ENCODE measurements at places on chromosomes 3 and 15.

DNA sequence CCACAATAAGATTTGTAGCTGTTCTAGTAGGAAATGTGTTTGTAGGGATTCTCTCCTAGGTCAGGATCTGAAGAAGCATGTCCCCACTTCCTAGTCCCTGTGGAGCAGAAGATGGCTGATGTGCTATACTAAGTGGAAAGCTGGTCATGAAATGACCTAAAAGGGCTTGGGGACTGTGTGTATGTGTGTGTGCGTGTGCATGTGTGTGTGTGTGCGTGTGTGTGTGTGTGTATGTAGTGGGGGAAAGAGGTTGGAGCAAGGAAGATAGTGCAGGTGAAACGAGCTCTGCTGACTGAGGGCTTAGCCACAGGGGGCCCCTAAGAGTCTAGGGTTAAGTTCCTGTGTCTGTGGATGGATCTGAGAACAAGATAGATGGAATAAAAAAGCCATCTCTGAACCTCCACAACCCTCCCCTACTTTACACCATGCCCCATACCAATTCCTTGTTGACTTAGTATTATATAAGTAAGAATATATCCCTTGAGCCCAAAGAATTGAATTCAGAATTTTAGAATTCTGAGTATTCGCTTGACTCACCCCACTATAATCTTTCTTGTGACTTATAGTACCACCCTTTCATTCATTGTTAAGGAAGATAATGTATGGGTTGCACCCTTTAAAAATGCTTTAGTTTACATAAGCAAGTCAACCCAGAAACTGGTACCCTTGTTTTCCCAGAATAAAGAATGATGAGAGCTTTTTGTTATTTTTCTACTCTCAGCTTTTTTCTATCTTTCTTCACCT is 96.1 kb downstream of the RPL22L1 start:
- DNase-seq = no peak

DNA sequence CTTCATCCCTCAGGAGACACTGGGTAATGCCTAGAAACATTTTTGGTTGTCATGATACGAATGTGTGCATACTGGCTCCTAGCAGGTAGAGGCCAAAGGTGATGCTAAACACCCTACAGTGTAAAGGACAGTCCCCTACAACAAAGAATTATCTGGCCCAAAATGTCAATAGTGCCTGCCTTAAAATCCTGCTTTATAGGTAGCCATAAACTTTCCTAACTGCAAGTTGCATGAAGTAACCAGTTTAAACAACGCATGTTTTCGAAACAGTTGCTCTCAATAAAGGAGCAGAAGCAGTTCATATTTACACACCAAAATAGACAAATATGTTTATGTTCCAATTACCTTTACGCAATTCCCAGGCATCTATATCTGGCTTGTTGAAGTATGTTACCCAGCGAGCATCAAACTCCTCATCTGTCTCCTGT is 9.1 kb downstream of the COX5A start:
- no peak for DNase-seq

DNA sequence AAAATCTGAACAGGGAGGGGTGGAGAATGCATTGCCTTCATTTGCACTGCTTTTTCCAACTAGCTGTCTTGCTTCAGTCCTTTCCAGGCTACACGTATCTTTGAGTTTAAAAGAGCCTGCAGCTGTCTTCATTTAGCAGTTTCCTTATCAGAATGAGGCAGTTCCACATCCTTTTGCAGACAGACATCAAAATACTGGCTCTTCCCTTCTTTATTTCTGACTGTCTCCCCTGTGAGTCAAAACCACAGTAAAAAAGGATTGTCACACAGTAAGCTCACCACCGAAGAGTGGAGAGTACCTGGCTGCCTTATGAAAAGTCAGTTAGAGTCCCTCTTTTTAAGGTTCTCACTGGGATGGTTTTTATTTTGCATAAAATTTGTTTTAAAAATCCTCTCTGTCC is 205.5 kb upstream of the CD96 start:
- DNase-seq = no peak

DNA sequence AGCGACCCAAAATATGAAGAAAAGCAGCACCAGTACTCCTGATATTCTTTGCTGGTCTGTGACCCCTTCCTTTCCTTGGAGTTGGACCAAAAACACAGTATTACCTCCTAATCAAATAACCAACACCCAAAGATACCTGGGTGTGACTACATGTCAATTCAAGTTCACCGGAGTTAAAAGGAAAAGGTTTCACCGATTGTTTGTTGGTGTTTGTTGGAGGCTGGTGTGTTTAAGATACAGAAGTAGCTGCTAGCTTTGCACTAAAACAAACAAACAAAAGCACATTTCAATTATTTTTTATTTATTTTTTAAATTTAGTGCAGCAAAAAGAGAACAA is 81.5 kb downstream of the MYO1E start:
- no peak for DNase-seq

DNA sequence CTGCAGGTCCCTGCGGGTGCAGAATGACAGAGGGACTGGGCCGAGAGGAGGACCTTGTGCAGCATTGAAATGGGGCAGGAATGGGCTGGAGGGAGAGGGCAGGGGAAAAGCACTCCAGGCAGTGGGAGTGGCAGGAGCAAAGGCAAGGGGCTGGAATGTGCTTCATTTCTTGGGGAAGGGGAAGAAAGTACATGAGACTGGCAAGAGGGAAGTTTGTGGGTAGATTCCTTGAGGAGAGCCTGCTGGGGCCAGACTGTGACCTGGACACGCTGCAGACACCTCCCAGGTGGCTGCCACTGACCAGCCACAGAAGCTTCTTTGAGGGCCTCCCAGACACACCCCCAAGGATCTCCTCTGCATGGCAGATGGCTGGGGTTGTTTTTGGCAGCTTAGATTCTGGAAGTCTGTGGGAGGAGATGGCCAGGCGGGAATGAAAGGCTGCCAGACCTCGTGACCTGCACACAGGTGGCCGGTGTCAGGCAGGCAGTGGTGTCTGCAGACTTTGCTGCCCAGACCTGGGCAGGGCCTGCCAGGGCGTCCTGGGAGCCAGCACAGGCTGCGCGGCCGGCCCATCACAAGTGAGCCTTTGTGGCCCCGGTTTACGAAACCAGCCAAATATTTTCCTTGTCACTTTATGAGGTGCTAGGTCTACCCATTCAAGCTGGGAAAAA is 53.1 kb downstream of the SPSB4 start:
- DNase-seq = no peak

DNA sequence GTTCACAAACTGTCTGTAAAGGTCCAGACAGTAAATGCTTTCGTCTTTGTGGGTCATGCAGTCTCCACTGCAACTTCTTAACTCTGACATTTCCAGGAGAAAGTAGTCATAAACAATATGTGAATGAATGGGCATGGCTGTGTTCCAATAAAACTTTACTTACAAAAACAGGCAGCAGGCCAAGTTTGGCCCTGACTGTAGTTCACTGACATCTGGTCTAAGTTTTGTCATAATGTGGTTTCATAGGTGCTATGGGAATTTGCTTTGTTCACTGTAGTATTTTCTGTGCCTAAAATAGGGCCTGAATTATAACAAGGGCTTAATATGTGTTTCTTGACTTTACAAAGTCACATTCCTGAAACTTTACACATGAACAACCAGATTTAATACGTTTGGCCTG is 186.0 kb upstream of the KBTBD8 start:
- no peak for DNase-seq

DNA sequence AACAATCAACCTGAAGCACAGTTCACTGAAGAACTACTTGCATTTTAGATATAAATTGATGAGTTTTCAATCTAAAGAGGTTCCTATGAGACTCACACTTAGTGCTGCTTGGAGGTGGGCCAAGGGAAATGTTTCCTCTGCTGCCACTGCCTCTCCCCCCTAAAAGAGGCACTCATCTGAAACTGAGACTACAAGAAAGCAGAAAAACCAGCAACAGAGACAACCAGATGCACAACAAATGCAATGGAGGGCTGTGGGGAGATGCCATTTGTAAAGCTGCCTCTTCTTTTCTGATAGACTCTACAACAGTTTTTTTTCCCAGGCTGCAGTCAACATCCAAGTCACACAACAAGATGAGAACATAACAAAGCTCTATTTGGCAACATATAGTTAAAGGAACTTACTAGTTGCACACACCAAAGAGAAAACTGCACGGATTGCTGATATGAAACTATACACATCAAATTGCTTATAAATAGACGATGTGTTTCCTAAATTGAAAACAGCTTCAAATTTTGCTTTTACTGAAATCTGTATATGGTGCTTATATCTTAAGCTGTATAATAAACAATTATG is 11.0 kb downstream of the TSPAN3 start:
- DNase-seq = no peak

GRCh38 chr15:70617076-70617910 is 146.1 kb downstream of the UACA start:
- DNase-seq = no peak

GRCh38 chr3:4897765-4898453 is 81.3 kb upstream of the BHLHE40 start:
- DNase-seq = no peak

- DNase-seq = no peak
Measured at GRCh38 chr3:14678015-14678503, 3.1 kb downstream of the C3orf20 start.

DNA sequence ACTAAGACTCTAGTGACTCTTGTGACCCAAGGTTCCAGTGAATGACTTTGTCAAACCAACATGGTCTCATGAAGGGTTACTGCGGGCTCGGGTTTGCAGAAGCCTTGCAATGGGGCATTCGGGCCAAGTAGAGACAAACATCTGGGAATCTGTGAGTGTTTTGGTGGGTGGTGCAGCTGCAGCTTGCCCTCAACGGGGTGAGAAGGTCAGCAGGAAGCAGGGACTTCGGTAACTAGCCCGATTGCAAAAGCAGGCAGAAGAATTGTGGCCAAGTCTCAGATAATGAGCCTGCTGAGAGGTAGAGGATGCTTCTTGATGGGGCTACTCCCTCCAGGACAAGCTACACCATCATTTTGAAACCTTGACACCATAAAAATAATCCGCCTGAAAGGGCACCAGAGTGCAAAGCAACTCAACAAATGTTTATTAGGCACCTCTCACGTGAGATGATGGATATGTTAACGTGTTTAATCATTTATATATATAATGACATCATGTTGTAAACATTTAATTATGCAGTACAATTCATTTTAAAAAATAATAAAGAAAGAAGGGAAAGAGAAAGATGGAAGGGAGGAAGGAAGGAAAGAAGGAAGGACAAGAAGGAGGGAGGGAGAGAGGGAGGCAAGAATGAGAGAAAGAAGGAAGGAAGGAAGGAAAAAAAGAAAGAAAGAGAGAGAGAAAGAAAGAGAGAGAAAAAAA is 263.9 kb upstream of the IGF1R start:
- no peak for DNase-seq

DNA sequence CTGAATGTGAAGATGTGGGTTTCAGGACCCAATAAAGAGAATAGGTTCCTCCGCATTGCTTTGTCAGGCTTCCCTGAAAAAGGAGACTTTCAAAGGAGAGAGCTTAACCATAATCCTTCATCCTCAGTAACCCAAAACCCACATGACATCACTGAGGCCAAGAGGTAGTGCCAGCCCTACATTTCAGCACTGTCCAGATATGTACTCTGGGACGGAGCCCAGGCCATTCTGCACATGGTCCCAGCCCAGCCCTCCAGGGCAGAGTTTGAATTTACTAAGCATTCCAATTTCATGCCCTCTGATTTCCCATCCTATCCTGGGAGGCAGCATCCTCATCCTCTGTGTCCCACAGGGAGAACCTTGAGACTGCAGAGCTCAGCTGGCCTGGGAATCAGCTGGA is 210.5 kb downstream of the GABRB3 start:
- no peak for DNase-seq

- DNase-seq = no peak
Measured at GRCh38 chr15:37138591-37139215, 38.4 kb upstream of the MEIS2 start.

- no peak for DNase-seq
Measured at GRCh38 chr15:99692825-99693224, 40.4 kb downstream of the LYSMD4 start.

DNA sequence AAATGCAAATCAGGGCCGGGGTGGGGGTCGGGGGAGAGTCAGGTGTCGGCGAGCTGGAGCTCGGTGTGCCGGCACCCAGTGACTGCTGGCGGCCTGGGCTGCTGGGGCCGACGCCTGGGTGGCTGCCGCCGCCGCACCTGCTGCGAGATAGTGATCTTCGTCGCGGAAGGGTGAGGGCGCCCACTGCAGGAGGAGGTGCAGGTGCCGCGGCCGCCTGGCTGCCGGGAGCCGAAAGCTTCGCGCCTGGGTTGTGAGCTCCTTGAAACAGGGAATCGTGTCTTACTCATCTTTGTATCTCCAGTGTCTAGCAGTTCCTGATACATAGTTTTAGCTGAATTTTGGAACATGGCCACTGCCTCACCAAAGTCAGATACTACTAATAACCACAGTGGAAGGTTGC is 64.0 kb upstream of the CPOX start:
- DNase-seq = no peak

- no peak for DNase-seq
Measured at GRCh38 chr3:179884136-179884535, 152.6 kb downstream of the PEX5L start.

DNA sequence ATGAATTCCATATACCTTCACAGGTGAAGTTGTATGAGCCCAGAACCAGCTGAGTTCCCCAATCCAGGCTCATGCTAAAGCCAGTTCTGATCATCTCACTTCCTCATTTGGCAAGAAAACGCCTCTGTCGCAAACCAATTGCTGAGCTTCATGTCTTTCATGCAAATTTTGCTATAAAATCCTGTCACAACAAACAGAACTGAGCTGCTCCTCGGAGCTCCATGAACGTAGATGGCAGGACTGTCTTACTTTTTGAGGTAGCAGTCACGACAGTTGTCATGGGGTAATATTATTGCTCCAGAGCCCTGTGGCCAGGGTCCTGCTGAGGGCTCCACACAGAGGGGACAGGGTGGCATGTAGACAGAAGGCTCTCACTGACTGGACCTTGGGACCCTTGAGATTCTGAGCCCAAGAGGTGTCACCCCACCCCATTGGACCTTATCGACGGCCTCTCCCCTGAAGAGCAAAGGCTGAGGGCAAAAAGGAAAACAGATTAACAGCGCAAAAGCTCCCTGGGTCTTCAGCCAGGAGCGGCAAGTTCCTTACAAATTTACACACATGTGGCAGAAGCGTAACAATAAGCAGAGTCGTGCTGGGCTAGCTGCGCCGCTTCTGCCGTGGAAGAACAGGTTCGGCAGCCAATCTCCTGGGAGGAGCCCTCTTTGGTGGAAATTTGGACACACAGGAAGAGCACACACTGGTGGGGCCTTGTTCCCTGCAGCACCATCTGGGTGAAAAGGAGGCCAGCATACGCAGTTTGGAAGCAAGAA is 249.2 kb downstream of the OPA1 start:
- no peak for DNase-seq

DNA sequence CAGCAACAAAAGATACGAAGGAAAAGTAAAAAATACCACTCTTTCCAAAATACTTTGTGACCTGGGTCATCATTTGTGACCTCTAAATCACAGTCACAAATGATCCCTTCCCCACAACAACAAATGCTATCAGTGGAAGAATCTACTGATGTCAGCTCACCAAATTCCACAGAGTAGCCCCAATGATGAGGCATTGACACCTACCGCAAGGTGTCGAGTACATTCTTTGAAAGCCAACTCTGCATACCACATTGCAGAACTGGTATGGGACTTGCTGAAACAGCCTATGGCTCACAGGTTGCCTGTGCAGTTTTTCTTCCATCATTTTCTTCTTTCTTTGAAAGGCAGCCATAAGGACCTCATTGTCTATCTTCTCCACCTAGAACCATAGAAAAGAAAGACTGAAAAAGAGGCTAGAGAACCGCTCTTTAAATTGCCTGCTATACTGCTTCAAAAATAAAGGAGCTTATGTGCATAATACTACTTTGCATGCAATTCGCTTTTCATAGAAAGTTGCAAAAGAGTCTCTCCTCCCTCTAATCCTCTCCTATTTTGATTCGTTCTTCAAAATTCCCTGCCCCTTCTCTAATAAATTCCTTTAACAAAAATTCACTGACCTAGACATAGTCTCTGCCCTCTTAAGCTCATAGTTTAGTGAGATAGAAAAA is 21.4 kb upstream of the KPNA1 start:
- DNase-seq = no peak

Data from BJ (cell line).